Fibroblast of lung (primary cell): ENCODE measurements at places on chromosomes 2 and 18. TPM values are rescaled to one million over a fixed set of nuclear protein-coding genes. Genes with fewer than 3 reads are reported as not detected.

CCDC74B gene
- total RNA-seq, result 2.0 and 3.1 TPM in 2 replicates

GRCh38 chr2:230319211-230319862, 7.7 kb upstream of the SP140L start:
- no peak for DNase-seq

GRCh38 chr2:45741161-45741850, 89.8 kb downstream of the PRKCE start:
- DNase-seq, result no peak

WDR35 gene
- total RNA-seq, result 11.6 and 13.4 TPM in 2 replicates

DNA sequence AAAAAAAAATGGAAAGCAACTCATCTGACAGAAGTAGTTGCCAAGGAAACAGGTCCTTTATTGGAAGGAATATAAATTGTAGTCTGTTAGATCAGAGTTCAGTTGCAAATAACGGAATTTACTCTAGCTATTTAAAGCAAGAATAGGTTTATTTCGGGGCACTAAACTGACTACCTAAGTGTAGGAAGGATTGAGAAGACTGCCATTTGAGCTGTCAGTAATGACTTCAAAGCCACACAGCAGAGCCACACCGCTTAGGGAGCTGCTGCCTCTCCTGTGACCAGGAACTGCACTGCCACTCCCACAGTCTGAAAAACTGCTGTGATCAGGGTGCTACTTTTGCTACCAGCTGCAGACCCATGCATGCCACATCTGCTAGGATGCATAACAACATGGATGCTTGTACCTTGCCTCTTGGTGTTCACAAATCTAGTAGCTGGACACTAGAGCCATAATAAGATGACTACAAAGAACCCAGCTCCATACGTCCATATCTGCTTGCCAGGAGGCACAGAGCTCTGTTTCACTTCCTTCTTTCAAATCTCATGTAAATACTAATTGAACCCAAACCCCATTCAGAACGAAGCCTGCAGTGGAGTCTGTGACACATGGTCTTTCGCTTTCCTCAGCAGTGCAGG, 2.2 kb downstream of the DSG2 start:
- DNase-seq, result no peak

NCKAP5 gene
- 1.0 and 2.6 TPM in 2 replicates for total RNA-seq

- DNase-seq, result no peak
Observed at GRCh38 chr2:5569256-5569655, 122.9 kb upstream of the SOX11 start.

GAREM2 gene
- 0.66 and 0.77 TPM in 2 replicates for total RNA-seq

RAPGEF4 gene
- 1.3 and 3.0 TPM in 2 replicates for total RNA-seq

DNA sequence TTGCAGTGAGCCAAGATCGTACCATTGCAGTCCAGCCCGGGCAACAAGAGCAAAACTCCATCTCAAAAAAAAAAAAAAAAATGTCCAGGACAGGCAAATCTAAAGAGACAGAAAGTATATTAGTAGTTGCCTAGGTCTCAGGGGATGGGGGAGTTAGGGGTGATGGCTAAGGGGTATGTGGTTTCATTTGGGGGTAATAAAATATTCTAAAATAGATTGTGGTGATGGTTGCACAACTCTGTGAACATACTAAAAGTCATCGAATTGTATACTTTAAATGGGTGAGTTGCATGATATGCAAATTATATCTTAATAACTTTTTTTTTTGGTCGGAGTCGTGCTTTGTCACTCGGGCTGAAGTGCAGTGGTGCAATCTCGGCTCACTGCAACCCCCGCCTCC, 34.2 kb upstream of the ACTR2 start:
- DNase-seq, result no peak

DNA sequence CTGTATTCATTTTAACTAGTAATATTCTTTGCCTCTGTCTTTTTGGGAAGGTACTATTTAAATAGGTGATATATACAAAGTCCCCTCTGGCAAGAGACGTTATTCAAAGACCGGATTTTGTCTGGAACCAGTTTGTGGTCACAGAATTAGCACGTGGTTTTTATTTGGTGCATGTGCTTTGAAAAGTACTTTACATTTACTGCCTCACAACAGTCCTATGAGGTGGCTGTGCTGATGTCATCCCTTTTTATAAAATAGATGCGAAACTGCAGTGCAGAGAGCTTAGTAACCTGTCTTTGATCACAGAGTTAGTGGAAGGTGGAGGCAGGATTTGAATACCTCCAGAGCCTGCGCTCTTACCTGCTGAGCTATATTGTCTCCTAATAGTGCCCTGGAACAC, 4.0 kb downstream of the LPIN1 start:
- DNase-seq, result peak; percentile 36

DNA sequence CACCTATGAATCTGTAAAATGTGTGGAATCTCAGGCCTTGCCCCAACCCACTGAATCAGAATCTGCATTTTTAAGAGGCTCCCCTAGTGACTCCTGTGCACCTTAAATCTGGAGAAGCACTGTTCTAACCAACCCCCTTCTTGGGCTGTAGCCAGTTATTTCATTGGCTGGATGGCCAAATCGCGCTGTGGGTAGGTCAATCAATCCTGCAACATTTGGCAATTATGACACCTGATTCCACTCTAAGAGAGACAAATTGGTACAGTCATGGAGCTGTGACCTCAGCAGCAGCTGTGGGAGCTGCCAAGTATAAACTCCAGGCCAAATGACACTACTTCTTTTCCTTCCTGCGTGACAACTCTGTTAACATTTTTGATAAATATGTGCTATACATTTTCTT, 208.7 kb downstream of the CLIP4 start:
- peak; percentile 0 for DNase-seq

DNA sequence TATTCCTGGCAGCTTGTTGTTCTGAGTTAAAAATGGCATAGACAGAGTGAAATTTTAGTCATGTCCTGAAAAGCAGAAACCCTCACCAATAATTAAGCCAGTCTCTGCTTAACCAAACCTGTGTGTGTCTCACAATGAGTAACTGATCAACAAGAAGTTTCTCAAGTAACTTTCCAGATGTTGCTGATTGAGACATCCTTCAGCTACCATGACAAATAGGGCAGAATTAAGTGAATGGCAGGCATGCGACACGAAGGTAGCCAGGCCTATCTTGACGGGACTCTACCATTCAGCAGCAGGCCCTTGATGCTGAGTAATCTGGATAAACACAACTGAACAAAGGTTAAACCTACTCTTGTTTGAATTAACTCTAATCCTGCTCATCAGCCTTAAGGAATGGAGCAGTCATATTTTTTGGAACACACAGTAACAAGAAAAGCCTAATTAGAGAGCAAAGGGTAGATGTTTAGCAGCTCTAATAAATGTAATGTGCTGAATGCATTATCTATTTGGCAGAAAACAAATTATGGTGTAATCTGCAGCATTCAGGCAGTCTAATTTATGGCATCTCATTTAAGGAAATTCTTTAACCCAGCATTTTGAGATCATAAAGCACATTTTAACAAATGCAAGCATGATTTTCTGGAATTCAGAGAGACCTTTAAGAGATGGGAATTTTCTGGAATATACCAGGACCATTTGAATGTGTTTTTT, 159.5 kb upstream of the EPHA4 start:
- DNase-seq, result no peak

USP37 gene
- total RNA-seq, result 8.3 and 10.3 TPM in 2 replicates

GRCh38 chr18:48228301-48228715, 180.9 kb downstream of the ZBTB7C start:
- DNase-seq, result peak; percentile 17

DNA sequence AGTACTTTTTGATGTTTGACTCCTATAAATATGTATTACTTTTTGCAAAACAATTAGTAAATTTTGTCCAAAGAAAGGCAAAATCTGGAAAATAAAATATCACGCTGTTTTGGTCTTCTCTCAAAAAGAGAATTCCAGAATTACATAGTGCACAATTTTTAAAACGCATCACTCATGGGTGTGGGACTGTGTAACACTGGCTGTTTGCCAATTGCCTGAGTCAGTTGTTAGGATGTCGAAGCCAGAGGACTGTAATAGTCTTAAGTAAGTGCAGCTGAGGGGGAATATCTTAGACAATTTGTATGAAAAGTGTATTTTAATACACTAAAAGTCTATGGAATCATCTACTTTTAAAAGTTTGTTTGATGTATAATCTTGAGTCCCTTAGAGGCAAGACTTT, 24.1 kb upstream of the EPHA4 start:
- DNase-seq, result peak; percentile 92

NYAP2 gene
- total RNA-seq, result under 0.01 TPM in 1 of 2 replicates, not detected in the other

KCNG2 gene
- 6.4 and 10.1 TPM in 2 replicates for total RNA-seq

- DNase-seq, result no peak
Observed at GRCh38 chr2:20588918-20589871, 61.7 kb downstream of the HS1BP3 start.

DNA sequence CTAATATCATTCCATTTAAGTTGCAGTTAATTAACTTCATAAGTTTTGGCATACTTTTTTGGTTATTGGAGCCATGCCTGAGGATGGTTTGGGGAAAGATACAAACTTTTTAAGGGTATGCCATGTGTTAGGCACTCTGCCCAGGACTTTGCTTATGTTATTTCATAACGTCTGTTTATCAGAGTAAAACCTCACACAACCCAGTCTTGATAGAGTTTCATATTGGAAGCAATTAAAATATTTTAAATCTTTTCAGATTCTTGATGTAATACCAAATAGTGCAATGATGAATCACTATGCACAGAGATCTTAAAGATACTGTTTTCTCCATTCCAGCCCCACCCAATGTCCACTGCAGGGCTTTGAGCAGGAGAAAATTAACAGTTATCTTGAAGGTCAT, 529.1 kb upstream of the HNMT start:
- peak; percentile 0 for DNase-seq

COPS9 gene
- total RNA-seq, result 104 and 135 TPM in 2 replicates

TMEM37 gene
- total RNA-seq, result 0.99 and 2.6 TPM in 2 replicates

CD226 gene
- total RNA-seq, result 0.33 and 0.51 TPM in 2 replicates

DNA sequence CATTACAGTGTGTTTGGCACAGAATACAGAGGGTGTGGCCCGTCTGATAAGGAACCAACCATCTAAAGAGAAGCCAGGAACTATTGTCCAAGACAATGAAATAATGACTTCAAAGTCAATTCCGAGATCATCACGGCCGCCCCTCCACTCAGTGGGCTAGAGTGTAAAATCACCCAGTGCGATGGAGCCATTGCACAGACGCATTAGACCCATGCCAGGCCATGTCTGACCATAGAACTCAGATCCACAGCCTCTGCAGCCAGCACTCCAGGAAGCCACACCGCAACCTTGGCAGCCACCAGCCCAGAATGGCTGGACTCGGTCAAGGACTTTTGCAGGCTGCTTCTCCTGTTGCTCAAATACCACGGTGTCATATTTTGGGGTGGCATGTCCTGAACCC, 835.7 kb downstream of the DCDC2C start:
- DNase-seq, result no peak

- DNase-seq, result peak; percentile 51
Observed at GRCh38 chr2:141515931-141516330, 614.9 kb downstream of the LRP1B start.

- no peak for DNase-seq
Observed at GRCh38 chr18:26367425-26367824, 141.2 kb downstream of the TAF4B start.

DNA sequence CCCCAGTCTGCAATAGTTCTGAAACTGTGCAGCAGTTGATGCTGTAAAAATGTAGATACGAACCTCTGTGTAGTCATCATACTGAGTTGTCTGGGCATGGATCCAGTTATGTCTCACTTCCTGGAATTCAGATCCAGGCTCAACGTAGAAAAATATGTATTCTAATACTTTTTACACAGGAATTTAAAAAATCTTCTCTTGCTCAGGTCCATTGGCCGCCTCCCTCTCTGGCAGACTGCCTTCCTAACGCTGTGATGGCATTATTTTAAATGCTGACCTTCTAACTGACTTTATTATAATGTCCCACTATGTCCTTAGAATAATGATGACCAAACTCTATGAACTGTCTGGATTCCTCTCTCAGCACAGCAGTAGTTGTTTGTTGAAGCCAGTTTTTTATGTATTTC, 119.6 kb downstream of the FEZ2 start:
- DNase-seq, result peak; percentile 64

DNA sequence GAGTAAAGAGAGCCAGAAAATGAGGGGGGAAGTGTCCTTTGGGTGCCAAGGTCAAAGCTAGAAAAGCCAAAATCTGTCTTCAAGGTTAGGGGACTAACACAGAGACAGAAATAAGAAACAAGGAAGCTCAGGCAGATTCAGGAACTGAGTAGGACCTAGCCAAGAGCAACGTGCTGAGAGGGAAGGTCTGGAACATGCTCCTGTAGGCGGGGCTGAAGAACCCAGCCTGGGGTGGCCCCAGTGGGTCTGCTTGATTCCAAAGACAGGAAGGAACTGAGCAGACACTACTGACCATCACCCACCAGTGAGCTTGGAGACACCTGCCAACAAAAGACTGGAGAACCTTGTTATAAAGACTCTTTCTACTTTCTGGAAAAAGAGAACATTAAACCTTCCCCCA, 105.1 kb downstream of the SP3 start:
- no peak for DNase-seq

DNA sequence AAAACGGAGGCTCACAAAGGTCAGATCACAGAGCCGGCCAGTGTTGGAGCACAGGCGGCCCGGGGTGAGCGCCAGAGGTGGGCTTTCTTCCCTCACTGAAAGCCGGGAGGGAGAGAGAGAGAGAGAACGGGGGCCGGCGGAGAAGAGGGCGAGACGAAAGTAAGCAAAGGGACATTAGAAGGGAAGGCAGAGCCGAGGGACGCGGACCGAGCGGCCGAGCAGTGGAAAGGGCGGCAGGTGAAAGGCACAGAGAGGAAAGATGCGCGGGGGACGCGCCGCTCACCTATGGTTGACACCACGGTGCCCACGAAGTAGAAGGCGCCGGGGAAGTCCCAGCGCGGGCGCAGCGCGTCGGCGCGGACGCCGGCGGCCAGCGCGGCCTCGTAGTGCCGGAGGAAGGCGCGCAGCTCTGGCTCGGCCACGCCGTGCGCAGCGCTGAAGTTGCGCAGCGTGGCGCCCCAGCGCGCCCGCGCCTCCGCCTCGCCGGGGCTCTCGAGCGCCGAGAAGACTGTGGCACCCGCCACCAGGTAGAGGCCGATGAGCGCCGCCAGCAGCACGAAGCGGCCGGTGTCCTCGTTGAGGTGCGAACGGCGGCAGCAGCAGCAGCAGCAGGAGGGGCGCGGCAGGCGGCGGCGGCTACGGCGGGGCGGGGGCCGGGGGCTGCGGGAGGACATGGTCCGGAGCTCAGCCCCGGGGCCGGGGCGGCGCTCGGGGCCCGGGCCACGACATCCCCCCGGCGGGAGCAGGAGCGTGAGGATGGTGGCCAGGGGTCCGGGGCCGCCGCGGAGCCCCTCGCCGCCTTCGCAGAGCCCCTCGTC, 166.9 kb downstream of the MSH2 start:
- peak; percentile 27 for DNase-seq
